ENCODE measurements at places on chromosomes 2 and 18.

DNA sequence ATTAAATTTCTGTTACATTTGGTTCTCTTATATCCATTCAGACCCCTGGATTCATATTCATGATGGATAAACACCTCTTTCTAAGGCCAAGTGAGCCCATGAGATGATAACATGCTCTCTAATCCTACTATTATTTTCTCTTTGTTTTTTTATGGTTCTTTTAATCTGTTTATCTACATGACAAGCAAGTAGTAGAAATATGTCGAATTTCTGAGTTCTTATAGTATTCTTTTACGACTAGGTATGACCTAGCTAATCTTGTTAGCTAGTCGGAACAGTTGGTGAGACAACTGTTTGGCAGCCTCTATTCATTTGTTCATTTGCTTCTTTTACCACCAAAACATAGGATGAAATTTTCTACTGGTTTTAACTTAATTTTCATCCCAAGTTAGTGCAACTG lies 98.1 kb upstream of the SCG2 start:
- no peak for DNase-seq

DNA sequence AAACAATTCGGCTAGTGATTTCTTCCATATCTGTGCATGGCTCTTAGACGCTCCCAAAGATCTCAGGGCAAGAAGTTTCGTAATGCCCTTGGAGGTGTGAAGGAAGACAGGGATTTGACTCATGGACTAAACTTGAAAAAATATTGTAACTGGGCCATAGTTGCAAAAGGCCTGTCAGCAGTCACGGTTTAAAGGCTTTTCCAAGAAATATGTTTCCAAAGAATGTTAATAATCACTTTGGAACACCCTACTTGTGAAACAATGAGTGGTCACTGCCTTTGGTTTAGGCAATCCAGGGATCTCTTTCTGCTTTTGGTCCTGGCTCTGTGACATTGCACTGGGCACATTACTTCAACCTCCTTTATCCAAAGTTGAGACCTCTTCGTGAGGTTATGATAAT lies 102.5 kb upstream of the RASGRP3 start:
- DNase-seq, result no peak

DNA sequence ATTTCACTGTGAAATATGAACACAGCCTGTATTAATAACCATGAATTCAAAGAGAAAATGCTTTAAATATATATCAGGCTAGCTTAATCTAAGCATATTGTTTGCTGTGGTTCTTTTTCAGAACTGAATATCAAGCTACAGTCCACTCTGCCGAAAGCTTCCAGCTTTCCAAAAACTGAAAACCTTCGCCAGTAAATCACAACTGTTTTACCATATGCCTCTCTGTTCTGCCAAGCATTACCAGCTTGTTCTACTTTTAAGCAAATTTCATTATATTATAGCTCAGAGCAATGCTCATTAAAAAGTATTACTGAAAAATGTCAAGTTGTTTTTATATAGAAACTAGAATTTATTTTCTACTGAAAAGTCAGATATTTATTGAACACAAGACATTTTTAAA lies 277.4 kb downstream of the NRXN1 start:
- DNase-seq, result no peak

- DNase-seq, result no peak
These were observed 402.3 kb upstream of the SLC14A2 start for GRCh38 chr18:45213040-45213333.

DNA sequence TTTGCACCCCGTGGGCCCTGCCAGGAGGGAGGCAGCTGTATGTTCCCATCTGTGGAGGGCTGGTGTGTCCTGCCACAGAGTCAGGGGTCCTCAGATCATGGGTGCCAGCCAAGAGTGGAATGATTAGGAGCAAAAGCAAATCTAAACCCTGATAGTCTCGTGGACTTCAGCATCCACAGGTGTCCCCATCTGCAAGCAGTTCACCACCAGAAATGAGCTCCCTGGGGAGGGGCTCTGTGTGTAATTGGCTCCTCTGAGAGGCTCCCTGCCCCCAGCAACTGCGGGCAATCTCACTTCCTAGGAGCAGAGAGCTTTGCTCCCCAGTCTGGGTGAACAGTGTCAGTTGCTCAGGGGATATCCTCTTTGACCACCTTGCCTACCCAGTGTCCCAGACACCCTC lies 78.1 kb downstream of the HNRNPLL start:
- no peak for DNase-seq

DNA sequence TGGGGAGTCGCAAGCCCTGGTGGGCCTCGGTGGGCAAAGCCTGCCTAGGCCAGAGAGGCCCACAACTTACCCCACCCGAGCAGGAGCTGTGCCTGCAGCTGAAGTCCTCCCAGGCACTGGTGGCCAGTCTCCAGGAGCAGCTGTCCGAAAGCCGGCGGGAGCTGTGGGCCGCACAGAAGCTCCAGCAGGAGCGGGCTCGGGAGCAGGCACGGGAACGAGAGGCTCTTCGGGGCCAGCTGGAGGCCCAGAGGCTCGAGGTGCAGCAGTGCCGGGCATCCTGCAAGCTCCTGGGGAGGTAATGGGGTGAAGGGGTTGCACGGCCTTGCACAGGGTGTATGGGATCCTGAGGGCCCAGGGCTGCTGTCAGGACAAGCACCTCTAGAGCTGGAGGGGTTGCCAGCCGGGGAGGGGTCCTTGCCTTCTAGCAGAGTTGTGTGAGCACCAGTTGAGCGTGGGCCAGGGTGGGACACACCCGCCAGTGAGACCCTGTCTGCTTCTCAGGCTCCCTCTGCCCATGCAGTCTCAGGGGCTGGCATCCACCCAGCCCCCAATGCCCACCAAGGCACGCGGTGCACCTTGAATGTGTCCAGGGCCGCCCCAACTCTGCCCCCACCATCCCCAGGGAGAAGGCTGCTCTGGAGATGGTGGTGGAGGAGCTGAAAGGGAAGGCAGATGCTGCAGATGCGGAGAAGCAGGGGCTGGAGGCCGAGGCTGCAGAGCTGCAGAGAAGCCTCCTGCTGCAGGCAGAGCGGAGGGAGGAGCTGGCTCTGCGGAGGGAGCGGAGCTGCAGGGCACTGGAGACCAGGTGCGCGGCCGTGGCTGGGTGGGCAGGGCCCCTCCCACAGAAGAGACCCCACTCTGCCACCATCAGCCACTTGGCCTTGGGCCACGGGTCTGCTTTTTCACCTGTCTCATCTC lies 27.2 kb downstream of the CROCC2 start:
- DNase-seq, result no peak

- DNase-seq, result no peak
These were observed 11.5 kb downstream of the TEX44 start for GRCh38 chr2:231604101-231604684.

DNA sequence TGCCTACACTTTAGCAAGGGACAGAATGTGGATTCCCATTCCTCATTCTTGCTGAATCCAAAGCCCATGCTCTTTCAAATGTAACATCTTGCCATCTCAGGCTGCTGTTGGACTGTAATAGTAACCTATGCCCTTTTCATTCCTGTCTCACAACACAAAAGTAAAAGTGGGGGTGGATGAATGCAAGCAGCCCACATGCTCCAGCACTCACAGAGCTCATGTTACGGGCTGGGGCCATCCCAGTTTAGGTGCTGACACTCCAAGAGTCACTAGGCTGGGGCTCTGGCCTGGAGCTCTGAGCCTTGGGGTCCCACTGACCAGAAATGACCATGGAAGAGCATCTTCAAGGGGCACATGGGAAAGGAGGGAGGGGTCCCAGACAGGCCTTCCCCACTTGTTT lies 47.6 kb downstream of the CCBE1 start:
- no peak for DNase-seq
